ENCODE measurements at places on chromosomes 7 and 10.
A peak's percentile ranks its signal among the peaks of the same experiment; 100 is the strongest.

DNA sequence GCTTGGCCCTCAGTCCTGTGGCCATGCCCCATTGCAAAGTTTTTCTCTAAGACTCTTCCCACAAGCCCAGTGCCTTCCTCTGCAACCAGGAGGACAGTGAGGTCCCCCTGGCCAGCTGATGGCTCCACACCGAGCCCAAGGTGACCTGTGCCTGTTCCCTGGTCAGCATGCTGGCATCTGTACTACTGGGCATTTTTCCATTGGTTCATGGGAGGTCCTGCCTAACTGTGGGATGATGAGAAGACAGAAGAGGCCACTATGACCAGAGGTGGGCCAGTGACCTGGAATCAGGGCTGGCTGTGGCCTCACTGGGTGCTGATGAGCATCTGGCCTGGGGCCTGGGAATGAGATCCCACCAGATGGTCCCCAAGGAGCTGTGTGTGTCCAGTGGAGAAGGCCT, 20.2 kb downstream of the CALML3 start:
- DNase-seq, result no peak

GRCh38 chr7:44310221-44310848, 15.1 kb downstream of the CAMK2B start:
- DNase-seq, result no peak

DNA sequence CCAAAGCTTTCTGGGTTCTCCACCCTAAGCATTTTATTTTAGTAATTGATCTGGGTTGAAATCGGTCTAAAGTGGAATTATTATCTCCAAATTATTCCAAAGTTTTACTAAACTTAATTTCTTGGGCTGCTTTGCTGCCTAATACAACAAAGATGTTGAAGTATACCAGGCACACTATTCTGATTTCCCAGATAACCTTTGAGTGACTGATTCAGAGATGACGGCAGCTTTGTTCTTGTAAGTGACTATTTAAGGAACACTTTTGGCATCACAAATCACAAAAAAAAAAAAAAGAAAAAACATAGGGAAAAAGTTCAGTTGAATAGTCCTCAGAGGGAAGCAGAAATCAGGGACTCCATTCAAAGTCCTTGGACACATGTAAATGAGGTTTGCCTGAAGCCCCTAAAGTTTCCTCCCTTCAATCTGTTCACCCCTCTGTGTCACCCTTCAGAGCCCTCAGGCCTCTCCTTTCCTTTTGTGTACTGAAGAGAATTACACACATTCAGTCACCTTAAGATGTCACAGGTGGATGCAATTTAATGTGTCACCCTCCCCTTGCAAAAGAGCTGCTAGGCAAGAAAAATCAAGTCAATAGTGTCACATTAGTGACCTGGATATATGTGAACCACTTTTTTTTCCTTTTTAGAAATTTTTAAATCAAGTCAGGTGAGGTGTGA, 81.5 kb downstream of the RTKN2 start:
- no peak for DNase-seq

GRCh38 chr7:18580950-18581349, 85.4 kb downstream of the HDAC9 start:
- no peak for DNase-seq

DNA sequence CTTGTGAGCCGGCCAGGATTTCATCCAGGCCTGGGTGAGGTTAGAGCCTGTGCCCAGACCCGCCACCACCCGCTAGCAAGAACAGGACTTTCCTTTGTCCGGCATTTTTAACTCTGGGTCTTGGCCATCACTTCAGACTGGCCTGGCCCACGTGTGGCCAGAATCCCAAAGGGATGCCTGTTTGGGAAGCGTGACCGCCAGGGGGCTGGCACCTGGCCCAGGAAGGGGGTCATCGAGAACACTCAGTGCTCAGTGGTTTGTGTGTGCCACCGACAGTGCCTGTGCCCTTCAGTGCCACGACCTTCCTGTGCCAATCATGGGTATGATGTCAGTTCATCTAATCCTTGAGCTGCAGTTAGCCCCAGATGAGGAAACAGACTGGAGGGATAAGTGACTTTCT, 85.0 kb downstream of the ZMIZ1 start:
- DNase-seq, result no peak

DNA sequence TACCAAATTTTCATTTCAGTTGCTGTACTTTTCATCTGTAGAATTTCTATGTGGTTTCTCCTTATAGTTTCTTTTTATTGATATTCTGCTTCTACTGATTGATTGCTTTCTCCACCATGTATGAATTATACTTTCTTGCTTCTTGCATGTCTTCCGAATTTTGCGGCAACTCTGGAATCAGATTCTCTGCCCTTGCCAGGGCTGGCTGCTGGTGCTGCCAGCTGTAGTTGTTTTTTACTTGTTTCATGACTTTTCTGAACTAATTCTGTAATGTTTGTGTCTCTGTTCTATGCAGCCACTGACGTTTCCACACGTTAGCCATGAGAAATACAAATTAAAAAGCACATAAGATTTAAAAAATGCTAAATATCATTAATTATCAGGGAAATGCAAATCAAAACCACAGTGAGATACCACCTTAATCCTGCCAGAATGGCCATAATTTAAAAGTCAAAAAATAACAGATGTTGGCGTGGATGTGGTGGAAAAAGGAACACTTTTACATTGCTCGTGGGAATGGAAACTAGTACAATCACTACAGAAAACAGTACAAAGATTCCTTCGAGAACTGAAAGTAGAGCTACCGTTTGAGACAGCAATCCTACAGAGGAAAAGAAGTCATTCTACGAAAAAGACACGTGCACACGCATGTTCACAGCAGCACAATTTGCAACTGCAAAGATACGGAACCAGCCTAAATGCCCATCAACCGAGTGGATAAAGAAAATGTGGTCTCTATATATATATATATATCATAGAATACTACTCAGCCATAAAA, 51.5 kb downstream of the MAD1L1 start:
- DNase-seq, result peak; percentile 33

DNA sequence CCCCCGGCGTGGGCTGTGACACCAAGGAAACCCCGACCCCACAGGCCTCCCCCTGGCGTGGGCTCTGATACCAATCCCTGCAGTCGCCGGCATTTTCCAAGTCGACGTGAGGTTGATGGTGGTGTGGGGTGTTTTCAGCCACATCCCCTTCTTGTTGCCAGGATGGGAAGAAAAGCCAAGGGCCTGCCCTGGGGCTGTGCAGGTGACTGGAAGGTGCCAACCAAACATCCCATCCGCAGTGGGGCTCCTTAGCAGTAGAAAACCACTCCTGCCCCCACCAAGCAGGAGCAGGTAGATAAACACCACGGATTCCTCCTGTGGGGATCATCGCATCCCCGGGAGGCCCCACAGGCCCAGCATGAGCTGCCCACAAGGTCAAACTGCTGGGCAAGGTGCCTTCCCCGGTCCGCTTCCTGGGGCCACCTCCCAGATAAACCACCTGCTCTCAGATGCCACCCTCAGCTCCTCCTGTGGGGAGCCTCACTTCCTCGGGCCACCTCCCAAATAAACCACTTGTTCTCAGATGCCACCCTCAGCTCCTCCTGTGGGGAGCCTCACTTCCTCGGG, 88.5 kb upstream of the DIP2C start:
- no peak for DNase-seq

GRCh38 chr7:125241548-125241947, 311.9 kb upstream of the POT1 start:
- DNase-seq, result no peak

DNA sequence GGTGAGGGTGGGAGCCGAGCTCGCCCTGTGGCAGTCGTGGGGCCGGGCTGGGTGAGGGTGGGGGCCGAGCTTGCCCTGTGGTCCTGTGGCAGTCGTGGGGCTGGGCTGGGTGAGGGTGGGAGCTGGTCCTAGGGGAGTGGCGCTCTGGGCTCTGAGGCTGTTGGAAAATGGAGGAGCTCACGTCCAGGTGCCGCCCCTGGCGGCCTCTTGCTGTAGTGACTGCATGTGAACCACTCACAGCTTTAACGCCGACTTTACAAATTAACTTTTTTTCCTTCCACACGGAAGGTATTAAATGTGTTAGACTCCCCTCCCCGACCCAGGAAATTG, 312.6 kb downstream of the WDR37 start:
- peak; percentile 8 for DNase-seq
